Stimulated activated CD4-positive, alpha-beta T cell treated with anti-CD3 and anti-CD28 coated beads, TNF-alpha, amount 100 ng/mL, for 1 hour (primary cell): ENCODE measurements at places on chromosomes 1 and 21.

- DNase-seq = no peak
These were observed 2.0 kb upstream of the TMPRSS3 start for GRCh38 chr21:42397746-42398394.

- DNase-seq = no peak
These were observed 12.9 kb downstream of the KIAA1614 start for GRCh38 chr1:180925471-180926051.

GRCh38 chr21:45747233-45747766 lies 103.8 kb downstream of the PCBP3 start:
- DNase-seq = no peak

DNA sequence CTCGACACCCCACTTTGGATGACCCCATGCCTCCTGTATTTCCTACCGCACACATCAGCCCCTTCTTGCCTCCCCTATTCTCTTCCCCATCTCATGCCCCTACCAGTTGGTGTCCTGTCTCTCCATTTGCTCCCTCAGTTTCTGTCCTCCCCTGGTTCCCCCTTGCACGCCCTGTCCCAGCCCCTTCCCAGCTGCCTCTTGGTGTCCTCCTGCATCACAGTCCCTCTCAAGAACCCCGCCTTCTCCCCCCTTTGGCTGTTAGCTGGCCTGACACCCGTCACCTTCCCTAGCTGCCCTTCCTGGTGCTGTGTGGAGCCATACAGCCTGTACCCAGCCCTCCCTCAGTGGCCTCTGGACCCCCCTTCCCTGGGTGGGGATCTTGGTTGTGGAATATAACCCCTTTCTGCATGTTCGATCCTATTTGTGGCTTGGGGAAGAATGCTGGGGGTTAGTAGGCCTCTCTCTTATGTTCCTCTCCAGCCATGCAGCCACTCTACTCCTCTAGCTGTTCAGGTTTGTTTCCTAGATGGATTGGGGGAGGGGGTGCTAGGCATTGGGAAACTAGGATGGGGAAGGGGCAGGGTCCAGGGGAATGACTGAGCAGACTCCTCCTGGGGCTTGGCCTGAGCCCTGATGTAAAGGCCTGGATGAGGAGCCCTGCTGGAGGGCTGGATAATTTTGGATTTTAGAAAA lies 41.4 kb upstream of the NFASC start:
- no peak for DNase-seq

DNA sequence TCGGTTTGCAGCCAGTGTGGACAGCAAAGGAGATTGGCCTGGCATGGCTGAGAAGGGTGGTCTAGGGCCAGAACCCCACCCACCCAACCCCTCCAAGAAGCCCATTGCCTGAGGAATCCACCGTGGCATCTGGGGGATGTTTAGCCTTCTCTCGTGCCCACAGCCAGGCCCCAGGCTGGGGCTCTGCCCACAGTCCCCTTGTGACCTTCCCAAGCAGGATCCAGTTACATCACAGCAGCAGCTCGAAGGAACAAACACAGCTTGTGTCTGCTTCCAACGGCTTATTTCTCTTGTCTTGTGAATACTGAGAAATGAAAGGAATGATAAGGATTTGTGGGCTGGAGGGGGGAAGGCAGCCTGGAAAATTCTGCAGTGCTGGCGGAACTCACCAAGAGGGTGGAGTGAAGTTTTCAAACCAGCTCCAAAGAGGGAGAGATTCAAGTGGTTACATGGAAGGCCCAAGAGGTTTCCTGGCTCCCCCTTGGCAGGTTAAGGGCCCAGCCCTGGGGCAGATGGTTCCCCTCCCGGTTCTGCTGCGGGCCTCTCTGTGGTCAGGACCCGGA lies 61.6 kb downstream of the DHRS3 start:
- DNase-seq = no peak

DNA sequence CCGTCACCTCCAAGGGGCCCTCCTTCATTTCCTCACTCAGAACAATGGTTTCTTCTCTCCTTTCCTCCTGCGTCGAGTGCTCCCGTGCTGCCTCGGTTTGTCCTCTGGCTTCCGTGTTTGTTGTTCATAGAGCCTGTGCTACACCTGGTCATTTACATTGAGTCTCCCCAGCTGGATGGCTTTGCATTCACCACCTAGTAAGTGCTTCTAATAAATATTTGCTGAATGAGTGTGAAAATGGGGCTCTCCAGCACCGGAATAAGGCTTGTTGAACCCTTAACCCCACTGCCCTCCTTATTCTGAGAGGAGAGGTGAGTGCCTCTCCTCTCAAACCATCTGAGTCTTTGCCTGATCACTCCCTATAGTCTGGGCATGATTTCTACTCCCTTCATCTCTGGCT lies 104.9 kb downstream of the CNIH3 start:
- no peak for DNase-seq

- DNase-seq = no peak
These were observed 94.7 kb upstream of the NRIP1 start for GRCh38 chr21:15159382-15160020.

DNA sequence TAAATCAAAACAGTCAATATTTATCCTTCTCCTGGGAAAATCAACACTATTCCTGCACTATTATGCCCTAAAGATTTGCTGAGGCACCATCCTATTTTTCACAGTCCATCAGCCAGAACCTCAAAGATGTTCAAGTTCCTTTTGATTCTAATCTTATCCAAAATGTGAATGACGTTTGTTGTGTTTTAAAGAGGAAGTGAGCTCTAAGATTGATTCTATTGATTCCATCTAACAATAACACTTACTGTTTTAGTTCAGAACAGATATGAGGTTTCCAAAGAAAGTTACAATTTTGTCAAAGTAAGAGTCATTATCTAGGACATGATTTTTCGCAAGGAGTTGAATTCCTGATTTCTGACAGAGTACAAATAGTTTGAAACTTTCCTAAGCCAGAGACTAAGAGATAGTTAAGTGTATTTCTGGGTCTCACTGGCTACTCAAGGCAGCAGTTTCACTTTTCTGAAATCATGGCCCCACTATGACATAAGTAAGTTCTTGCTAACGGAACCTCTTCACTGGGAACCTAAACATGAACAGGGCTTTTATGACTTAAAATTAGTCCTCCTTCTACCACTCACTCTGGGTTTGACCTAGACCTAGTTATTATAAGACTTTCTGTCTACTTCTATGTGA lies 84.7 kb downstream of the LHX9 start:
- no peak for DNase-seq

DNA sequence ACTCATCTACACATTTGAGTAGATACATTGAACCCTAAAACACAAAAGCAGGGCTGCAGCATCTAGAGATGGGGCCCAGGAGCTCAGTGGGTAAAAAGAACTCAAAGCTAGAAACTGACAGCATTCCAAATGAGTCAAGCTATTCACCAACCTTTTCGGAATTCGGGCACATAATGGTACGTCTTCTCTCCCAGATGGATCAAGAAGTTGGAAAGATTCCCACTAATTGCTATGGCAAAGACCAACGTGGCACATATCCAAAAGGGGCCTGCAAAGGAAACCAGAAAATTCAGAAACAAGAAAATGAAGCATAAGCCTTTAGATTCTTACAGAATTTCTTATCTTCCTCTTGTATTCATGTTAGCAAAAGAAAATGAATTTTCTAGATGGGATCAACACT lies 18.4 kb downstream of the YIPF1 start:
- DNase-seq = no peak

- DNase-seq = no peak
These were observed 91.7 kb downstream of the C1orf94 start for GRCh38 chr1:34268311-34268954.

DNA sequence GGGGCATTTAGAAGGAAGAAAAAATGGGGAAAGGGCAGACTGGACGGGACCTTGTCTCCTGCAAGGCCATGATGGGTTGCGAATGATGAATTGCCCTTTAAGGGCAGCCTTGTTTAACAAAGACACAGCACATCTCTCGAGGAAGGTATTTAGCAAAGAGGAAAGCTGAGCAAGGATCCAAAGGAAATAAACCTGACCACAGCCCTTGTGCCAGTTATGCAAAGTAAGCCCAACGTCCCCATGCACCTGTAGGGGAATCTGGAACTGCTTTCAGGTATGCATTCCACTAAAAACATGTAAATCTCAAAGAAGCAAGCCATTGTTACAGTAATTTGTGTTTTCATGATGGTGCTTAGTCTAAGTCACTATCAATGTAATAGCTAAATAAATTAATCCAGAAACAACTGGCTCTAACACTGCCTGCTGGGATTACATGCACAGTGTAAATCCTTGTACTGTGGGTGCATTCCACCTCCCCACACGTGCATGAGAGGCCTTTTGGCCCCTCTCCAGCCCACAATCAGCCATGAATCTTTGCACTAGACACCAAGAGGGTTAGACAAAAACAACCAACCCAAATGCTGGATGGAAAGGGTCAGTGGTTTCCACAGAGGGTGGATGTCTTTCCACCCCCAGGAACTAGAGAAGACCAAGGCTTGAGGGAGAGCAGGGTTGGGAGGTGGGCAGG lies 228.8 kb upstream of the KAZN start:
- DNase-seq = no peak

DNA sequence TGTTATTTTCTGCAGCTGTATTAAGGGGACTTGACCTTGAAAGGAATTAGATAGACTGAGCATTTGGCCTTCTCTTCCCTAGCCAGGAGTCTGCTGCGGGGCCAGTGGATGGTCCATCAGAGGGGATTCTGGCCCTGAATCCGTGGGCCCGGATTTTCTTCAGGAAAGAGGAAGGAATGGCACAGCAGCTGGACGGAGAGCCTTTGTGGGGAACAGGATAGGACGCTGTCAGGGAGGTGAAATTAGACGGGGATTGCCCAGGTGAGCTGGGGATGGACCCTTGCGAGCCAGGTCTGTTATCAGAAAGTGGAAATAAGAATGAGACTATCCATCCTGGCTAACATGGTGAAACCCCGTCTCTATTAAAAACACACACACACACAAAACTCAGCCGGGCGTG lies 1.7 kb upstream of the C2CD2 start:
- DNase-seq = no peak

- no peak for DNase-seq
These were observed 36.4 kb downstream of the CHML start for GRCh38 chr1:241603731-241604245.

DNA sequence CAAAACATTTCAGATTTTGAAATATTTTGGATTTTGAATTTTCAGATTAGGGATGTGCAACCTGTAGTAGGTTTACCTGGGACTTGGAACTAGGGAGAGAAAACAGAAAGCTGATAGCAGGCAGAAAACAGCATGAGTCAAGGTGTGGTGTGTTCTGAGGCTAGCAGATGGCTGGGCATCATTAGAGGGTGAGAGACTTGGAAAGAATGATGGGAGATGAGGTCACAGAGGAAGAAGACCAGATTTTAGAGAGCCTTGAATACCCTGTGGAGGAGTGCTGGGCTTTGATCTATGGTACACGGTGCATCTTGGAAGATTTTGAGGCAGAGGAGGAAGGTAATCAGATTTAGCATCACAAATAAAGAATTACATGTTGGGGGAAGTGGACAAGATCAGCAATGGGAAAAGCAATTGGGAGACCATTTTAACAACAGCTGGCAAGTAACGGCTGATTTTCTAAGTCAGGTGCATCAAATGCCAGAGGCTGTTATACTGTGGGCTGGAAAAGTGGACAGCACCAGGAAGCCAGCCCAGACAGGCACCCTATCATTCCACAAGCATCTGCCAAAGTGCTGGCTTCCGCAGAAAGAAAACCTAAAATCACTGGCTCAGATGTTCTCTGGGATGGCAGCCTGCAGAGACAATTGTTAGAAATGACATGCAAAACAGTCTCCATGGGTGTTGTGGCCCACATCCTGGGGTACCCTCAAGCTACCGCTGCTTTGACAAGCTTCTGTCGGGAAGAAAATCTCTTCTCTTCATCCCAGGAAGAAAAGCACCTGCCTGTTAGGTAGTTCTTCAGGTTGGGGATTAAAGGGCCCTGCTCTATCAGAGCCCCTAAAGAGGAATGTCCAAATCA lies 30.9 kb upstream of the CAMK1G start:
- no peak for DNase-seq

DNA sequence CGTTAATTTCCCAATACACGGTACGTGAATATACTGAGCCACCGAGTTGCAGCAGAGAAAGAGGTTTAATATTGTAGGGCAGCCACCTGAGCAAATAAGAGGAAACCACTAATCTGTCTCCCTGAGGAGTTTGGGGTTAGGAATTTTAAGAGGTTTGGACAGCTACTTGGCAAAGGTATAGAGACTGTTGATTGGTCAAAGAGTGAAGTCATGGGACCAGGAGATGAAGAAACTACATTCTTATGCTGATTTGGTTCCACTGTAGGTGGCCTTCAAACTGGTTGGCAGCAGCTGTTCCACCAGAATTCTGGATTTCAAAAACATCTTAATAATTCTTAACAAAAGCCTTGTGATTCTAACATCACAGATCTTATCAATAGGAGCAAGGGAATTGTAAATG lies 485.4 kb upstream of the PRMT6 start:
- DNase-seq = no peak

DNA sequence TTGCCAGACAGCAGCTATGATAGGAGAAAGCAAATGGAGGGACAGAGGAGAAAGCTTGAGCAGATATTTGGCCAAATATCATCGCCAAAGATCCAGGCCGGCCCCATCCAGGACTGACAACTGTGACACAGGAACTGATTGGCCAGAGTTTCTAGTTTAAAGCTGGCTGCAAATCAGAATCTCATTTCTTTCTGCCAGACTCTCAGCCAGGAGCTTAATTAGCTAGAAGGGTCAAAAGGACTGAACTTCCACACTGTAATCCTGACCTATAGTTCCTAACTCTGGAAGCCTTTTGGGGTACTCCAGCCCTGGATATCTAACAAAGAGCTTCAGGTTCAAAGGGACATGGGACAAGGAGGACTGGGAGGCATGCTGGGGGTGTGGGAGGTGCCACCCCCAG lies 106.7 kb upstream of the GNG12 start:
- no peak for DNase-seq

GRCh38 chr1:160724465-160725242 lies 13.0 kb upstream of the CD48 start:
- DNase-seq = no peak

DNA sequence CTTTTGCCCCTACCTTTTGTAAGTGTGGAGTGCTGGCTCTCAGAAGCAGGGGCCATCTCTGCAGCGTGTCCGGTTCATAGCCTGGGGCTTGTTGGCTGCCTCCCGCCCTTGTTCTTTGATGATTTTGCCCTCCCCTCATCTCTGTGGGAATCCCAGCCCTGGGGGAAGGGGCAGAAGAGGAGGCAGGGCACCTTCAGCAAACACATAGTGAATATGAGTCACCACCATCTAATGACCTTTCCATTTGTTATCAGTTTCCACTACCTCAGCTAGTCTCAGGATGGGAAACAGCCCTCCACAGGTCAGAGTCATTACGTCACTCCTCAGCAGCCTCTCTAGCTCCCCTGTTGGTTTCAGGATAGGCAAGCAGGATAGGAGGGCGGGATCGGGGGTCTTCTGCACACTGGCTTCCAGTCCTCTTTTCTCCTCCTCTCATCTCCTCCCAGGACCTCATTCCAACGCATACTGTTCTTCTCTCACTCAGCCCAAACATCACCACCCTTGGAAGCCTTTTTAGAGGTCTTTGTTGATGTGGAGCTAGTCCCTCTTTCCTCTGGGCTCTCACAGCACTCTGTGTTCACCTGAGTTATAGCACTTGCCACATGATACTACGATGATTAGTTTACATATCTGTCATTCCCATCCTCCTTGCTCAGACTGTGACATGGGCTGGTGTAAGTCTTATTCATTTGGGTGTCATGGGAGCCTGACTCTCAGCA lies 15.8 kb downstream of the GADD45A start:
- DNase-seq = no peak

GRCh38 chr1:30422251-30422650 lies 301.1 kb downstream of the MATN1 start:
- no peak for DNase-seq

- no peak for DNase-seq
These were observed 675.1 kb upstream of the CXADR start for GRCh38 chr21:16837721-16838120.
